ENCODE measurements at places on chromosomes 3 and 15. TPM values are rescaled to one million over a fixed set of nuclear protein-coding genes. Genes with fewer than 3 reads are reported as not detected.

DNA sequence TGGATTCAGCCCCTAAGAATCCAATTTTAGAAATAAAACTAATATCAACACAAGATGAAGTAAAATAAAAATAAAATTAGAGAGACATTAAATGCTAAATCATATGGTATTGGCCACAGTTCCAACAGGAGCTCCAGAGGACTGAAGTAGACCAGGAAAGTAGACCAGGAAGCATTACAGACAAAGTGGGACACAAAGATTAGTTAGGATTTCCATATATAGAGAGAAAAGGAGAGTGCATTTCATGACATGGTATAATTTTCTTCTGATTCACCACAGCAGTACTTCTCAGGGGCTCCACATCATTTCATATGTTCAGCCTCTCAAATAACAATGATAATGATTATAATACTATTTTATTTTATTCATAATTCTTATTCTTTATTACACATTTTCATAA is 18.3 kb downstream of the FGF7 start:
- DNase-seq = no peak

GRCh38 chr3:108073764-108074431 is 16.9 kb downstream of the CD47 start:
- no peak for DNase-seq

Gene FANCI
- 44.7 TPM for total RNA-seq

GRCh38 chr15:79311901-79312553 is 1.1 kb downstream of the TMED3 start:
- DNase-seq = no peak

- no peak for DNase-seq
Measured at GRCh38 chr15:80825361-80826030, 46.3 kb downstream of the CEMIP start.

Gene KCNMB3
- 0.92 TPM for total RNA-seq

Gene SKOR1
- 0.05 TPM for total RNA-seq

Gene SPTBN5
- total RNA-seq = 0.10 TPM

- no peak for DNase-seq
Measured at GRCh38 chr15:80816936-80817335, 37.8 kb downstream of the CEMIP start.

Gene QARS1
- 143 TPM for total RNA-seq

Gene GRAMD1C
- 0.22 TPM for total RNA-seq

Gene AADAC
- total RNA-seq = 7.8 TPM

Gene PARP9
- 6.8 TPM for total RNA-seq

Gene PRR23C
- total RNA-seq = not detected

DNA sequence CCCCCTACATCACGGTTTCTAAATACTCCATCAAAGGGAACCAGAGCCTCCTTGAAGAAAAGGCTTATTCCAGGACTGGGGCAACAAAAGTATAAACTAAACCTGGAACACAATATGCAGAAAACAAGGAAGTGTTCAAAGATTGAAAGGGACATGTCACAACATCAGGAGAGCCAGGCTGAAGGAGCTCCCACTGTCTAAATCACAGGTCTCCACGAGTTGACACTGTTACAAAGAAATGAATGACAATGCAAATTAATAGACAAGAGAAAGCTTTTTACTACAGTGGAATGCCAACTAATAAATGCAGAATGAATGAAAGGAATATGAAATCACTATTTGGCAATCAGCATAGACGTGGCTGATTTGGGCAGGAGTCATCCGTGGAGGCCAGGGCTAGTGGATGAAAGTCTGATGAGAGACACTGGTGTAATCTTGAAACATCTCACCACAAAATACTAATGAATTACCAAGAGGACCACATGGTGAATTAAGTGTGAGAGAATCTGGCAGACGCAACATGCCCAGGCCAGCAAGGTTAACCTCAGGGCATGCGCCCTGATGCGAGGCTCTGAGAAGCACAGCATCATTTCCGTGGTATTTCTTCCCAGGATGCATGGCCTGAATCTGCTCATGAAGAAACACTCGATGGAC is 123.8 kb upstream of the TJP1 start:
- DNase-seq = no peak

DNA sequence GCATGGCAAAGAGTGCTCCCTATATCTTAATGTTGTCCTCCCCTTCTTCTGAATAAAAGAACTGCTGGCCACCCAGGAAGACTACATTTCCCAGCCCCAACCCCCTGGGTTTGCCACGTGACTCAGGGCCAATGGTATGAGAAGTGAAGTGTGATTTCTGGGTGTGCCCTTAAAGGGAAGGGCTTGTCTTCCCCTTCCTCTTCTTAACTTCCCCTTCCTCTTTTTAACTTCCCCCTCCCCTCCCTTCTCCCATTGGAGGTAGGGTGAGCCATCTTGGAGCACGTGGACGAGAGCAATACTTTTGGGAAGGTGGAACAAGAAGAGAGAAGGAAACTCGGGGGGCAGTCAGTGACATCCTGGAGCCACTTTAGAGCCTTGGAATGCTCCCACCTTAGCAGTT is 6.8 kb upstream of the KBTBD12 start:
- no peak for DNase-seq

DNA sequence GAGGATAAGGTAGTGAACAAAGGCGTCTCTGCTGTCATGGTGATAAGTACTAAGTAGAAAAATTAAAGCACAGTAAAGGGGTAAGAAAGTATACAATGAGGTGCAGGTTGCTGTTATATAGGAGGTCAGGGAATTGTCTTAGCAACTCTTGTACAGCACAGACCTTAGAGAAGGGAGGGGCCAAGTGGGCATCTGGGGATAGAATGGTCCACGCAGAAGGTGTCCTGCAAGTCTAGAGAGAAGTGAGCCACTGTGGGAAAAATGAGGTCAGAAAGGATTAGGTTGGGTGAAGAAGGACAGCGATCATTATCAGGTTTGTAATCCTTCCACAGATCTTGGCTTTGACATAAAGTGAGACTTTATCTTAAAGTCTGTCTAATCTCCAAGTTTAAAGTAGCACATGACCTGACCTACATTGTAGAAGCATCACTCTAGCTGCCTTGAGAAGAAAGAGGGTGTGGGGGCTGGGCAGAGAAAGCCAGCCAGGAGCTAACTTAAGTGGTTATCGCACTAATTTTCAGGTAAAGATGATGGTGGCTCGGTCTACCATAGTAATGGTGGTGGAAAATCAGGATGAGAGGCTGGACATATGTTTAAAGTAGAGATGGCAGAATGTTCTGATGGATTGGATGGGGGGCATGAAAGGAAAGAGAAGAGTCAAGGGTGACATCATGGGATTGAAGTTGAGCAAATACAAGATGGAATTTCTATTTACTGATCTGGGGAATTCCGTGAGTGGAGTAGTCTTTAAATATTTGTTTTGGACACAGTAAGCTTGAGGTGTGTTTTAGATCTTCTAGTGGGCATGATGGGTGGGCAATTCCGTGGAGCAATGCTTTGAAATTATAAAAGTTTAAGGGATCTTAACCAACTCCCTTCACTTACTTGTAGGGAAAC is 919.2 kb downstream of the ROBO1 start:
- DNase-seq = no peak

Gene CPEB1
- 1.6 TPM for total RNA-seq

Gene TIMP4
- 4.7 TPM for total RNA-seq

DNA sequence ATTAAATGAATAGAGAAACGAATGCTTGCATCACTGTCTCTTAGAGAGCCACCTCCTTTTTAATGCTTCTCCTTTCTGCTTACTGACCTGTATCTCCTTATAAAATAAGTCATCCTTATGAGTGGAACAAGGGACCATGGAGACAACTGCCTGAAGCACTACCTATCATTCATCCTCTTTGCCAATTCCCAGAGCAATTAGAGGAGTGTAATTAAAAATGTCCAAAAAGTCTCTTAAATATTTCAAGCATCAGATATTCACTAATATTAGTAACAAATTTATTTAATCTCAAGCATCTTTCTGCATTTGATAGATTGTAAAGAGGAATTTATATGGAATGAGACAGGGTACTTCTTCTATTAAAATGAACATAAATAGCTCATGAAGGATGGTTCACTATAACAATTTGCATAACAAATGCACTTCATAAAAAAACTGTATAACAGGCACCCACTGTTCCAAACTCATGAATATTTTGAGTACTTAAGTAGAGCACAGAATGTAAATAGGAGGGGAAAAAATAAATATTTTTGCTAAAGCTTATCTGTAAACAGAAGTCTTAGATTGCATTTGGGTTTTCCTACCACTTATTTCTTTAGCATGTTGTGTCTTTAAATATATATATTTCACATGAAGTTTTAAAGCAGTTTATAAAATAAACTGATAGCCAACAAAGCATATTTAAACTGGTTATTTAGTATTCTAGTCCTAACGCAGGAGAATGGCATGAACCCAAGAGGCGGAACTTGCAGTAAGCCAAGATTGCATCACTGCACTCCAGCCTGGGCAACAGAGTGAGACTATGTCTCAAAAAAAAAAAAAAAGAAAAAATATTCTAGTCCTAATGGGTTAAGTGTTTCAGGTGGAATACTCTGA is 269.3 kb downstream of the TBL1XR1 start:
- no peak for DNase-seq

Gene EPHA3
- total RNA-seq = 7.8 TPM

All from NCI-H460 (cell line).